ENCODE measurements at places on chromosomes 5 and 9.

DNA sequence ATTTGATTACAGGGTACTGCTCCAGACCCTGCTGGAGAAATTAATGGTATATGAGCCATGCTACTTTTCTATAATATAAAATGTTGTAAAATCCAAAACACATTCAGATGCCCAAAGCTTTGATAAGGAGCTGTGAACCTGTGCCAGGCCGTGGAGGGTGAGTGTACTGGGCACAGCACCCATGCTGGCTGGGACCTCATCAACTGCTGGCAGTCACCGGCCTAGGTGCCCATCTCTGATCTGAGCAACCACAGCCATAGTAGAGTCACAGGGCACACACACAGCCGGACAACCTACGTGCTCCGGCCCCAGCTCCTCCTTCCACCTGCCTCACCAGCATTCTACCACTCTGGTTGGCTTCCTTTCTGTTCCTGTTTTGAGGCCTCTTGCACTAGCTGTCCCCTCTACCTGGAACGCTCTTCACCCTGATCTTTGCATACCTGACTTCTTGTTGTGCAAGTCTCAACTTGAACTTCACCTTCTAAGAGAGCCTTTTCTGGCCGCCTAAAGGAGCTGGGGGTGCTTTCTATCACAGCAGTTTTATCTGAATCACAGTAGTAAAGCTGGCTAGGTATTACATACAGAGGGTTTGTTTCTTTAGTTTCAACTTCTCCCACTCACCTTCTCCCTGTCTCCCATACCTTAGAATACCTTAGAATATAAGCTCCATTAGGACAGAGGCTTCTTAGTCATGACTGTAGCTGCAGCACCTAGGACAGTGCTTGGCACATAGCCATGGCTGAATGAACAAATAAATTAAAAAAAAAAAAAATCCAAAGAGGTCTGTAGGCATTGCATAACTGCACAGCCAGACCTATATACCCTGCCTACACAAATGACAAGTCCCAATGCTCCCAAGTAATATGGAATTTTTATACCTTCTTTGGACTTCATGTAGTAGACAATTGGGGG is 51.7 kb downstream of the MED27 start:
- DNase-seq: no peak

DNA sequence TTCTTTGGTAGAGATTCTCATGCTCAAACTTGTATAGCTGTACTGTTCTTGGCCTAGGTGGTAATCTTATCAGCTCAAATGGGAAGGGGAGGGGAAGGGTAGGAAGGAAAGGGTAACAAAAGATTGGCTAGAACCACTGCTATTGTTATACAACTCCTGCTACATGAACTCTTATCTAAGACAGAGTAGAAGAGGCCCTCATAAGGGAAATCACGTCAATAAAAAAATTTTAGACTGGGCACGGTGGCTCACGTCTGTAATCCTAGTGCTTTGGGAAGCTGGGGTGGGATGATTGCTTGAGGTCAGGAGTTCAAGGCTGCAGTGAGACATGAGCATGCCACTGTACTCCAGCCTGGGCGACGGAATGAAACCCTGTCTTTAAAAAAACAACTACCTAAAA is 15.9 kb downstream of the STOM start:
- DNase-seq: no peak

DNA sequence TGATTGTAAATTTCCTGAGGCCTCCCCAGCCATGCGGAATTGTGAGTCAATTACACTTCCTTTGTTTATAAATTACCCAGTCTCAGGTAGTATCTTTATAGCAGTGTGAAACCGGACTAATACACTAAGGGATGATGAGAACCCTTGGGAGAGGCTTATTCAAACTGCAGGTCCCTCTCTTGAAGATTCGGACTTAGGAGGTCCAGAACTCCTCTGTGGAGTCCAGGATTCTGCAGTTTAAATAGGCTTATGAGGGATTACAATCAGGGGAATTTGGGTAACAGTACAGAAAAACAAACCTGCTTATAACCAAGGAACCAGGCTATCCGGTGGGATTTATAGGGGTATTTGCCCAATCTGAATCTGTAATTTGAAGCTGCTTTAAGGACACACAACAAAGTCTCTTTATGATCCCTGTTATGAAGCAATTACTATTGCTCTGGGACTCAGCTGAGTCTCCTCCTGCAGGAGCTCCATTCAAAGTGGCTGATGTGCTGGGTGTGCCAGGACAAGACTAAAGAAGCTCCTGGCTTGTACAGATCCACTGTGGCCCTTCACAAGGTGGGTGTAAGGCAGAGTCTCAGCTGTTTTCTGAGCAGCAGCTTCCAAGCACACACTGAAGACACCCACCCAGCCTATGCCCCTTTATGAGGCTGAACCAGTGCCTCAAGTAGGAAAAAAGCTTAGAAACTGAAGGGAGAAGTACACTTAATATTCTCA is 41.8 kb upstream of the LHFPL2 start:
- no peak for DNase-seq

GRCh38 chr9:135146766-135147473 is 59.5 kb downstream of the OLFM1 start:
- DNase-seq: no peak

DNA sequence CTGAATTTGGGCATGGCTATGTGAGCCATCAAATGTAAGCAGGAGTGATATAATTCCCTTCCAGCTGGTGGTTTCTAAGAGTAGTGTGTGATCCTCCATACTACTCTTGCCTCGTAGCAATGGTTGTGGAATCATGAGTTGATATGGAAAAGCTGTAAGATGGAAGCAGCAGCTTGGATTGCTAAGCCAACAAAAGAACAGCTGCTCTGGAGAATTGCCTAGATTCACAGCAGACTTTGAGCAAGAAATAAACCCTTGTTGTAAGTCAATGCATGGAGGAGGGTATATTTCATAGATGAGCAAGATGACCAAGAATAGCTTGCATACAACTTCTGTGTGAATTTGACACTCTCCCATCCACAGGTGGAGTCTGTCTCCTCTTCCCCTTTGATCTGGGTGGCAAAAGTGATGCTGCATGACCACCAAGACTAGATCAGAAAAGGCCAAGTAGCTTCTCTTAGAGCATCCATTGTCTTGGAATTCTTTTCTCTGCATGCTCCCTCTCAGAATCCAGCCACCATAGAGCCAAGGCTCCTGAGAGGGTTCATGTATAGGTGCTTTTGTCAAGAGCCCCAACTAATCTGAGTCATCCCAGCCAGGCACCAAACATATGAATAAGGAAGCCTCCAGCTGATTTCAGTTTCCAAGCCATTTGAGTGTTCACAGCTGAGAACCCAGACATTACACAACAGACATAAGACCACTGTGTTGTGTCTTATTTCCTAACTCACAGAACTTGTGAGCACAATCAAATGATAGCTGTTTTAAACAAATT is 79.0 kb downstream of the PRLR start:
- DNase-seq: no peak

DNA sequence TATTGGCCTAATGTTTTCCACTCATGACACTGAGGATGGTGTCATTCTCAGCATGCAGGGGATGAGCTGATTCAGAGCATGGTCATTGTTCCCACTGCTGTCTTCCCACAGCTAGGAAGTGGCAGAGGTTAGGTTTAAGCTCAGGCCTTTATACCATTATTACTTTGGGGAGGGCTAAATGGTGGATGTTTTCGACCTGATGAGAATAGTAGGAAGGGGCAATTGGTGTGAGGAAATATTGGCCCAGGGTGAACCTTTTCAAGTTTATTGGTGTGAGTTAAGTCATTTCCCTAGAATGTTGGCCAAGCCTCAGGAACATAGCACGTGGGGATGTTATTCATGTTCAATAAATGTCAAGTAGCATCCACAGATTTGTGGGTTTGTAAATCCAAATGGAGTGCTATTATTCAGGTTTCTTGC is 59.6 kb downstream of the ARHGAP26 start:
- DNase-seq: no peak

Measured in fibroblast of skin of left biceps (primary cell).